Stimulated activated CD8-positive, alpha-beta memory T cell treated with anti-CD3 and anti-CD28 coated beads, Interleukin-4, amount 100 ng/mL, for 24 hours (primary cell): ENCODE measurements at places on chromosomes 1 and 21.
A peak's percentile ranks its signal among the peaks of the same experiment; 100 is the strongest.

- no peak for DNase-seq
These were observed 26.7 kb downstream of the CFH start for GRCh38 chr1:196678510-196678884.

- DNase-seq: no peak
These were observed 18.5 kb downstream of the TP73 start for GRCh38 chr1:3670823-3671265.

- no peak for DNase-seq
These were observed 10.7 kb upstream of the GPR153 start for GRCh38 chr1:6271554-6271953.

- DNase-seq: no peak
These were observed 3.5 kb downstream of the KLHDC8A start for GRCh38 chr1:205353191-205353590.

- DNase-seq: no peak
These were observed 1.6 kb downstream of the TRAF5 start for GRCh38 chr1:211328084-211328694.

DNA sequence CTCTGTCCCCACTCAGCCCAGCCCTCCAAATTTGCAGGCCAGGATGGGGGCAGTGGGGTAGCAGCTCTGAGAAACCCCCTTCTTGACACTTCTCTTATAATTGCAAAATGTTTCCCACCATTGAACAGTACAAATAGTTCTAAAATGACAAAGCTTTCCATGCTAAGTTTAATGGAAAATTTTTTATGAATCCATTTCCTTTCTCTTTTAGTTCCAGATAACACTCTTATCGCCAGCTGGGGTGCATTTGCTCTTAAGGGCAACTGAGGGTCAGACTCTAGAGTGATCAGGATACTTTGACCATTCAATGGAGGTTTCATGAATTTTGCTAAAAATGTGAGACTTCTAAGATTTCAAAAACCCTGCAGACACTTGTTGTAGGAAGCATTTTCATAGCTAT is 29.9 kb downstream of the PIK3C2B start:
- no peak for DNase-seq

GRCh38 chr1:24302209-24302611 is 16.9 kb upstream of the GRHL3 start:
- DNase-seq: no peak

- DNase-seq: no peak
These were observed 290.1 kb downstream of the DUSP10 start for GRCh38 chr1:221451741-221452140.

- DNase-seq: no peak
These were observed 114.3 kb downstream of the FGGY start for GRCh38 chr1:59411147-59411546.

DNA sequence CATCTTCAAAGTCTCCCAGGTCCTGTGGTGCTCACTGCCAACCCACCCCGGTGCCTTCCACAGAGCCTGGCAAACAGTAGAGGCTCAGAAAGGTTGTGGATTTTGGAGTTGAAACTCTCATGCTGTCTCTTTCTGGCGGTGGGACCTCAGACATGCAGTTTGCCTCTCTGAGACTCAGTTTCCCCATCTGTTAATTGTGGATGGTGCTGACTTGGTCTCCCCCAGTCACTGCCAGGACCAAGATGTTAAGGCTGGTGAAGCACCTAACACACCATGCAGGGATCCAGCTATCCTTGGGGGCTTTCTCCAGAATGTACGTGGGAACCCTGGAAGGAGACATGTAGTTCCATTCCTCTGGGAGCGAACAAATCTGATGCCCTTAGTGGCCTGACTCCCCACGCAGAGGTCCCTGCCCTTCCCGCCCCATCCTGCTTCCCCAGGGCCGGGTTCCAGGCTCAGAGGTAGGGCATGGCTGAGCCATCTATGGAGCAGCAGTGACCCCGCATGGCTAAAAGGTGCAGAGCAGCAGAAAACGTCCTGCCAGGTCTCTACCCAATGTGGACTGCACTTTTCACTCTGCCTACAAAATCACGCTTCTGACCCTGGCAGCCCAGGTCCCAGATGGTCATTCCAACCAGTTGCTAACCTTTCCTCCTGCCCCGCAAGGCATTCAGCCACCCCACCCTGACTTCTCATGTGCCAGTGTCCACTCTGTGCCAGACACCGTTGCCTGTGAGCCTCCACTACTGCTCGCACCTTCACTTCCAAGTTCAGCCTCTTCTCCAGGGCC is 9.2 kb upstream of the TTC22 start:
- DNase-seq: peak; percentile 55

DNA sequence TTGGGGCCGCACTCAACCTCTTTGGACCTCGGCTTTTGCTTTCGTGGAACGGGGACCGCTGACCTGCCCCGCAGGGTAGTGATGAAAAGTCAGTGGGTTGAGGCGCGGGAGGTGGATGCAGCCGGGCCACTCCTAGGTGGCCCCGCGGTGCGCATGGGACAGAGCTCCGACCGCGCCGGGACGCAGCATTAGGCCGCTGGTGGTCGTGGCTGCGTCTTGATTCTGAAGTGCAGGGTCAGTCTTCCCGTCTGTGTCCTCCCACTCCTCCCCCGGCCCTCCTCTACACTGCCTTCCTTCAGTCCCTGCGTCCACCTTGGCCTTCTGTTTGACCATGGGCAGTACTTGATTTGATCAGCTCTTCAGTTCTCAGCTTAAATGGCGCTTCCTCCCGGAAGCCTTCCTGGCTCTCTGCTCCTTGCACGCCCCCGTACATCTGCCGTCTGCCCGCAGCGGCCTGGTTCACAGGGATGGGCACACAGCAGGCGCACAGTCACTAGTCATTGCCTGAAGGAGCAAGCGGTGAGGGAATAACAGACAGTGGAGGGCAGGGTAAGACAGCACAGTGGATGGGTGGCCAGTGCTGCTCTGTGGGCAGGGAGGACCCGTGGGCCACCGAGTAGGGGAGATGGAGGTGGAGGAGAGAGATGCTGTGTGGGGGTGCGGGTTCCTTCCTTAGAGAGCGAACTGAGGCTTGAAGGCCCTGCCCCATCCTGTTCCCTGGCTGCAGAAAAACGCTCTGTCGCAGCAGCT is 633 bp downstream of the THEMIS2 start:
- DNase-seq: no peak

DNA sequence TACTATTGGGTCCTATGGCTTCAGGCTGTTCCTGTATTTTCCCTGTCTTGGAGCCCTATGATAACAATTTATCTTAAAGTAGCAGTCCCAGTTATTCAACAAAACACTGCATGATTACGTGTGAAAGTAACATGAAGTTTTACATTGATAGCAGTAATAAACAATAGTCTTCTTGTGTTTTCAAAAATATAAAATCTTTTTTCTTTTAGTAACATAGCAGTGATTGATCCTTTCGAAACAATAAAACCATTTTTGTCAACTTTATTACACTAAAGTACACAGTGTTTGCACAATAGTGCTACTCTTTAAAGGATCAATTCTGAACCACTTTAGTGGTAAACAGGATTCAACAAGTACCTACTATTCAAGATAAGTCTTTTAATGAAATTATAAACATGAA is 90.6 kb downstream of the GPATCH2 start:
- no peak for DNase-seq

DNA sequence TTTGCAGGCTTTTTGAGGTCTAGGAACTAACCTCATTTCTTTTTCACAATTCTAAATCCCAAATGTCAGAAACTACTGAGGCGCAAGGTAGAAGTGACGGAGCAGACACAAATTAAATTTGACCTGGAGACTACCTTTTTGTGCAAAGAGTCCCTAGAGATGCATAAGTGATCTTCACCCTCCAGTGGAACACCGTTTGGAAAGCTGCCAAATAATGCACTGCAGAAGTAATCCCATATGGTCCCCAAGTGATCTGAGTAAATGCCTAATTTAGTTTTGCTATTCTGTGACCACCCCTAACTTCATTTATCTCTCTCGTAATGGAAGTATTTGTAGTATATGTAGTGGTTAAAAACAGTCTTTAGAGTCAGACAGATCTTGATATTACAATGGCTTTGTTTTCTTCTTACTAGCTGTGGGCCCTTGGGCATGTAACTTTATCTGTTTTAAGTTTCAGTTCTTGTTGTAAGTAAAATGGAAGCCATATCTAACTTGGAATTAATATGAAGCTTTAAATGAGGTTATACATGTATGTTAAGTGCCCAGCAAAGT is 70.4 kb upstream of the IPO9 start:
- DNase-seq: no peak

DNA sequence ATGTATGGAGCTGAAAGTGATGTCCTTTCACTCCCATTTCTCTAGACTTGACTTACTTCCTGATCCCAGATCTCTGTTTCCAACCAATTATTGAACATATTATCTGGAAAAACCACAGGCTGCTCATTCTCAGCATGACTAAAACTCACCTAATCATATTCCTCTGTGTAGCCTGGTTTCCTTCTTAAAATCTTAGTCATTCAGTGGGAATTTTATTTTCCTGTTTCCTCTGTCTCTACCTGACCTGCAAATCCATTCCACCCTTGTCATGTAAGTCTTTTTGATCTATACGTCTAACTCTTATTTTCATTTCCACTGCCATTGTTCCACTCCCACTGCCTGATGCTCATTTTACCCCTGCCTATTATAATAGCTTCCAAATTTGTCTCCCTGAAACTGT is 67.9 kb upstream of the APOBEC4 start:
- DNase-seq: no peak

GRCh38 chr1:110087812-110088738 is 17.6 kb upstream of the ALX3 start:
- DNase-seq: peak; percentile 20

DNA sequence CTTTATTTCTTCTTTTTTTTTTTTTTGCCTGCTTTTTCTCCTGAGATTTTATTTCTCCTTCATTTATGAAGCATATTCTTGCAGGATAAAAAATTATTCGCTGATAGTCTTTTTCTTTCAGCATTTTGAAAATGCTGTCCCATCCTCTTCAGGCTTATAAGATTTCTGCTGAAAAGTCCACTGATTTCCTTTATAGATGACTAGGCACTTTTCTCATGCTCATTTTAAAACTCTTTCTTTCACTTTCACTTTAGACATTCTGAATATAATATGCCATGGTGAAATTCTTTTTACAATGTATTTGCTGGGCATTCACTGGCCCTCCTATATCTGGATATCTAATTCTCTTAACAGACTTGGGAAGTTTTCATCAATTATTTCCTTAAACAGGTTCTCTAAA is 25.5 kb upstream of the GTF2B start:
- no peak for DNase-seq

DNA sequence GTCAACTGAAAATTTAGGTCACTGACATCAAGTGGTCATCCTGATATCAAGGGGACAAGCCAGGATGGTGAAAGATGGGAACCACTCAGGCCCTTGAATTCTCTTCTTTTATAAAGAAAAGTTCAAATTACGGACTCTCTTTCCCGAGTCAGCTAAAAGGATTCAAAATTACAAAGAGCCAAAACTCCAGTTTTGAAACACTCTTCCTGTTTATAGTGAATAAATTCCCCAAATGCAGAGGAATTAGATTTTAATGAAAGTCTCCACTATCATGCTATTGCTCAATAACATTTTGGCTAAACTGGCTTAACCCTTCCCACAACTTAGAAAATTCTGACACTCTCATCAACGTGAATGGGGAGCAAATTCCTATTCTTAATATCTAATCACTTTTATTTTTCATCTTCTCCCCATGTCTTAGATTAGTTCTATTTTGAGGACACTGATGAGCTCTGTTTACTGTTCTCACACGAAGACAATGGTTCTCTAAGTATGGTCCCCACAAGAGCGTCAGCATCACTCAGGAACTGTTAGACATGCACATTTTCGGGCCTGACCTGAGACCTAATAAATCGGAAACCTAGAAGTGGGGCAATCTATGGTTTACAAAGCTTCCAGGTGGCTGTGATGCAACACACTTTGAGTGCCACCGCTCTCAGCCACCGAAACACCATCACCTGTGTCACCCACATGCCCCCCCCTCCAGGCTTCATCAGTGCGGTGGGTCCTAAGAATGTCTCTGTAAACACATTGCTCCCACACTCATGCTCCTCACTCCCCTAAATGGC is 64.4 kb upstream of the TIAM1 start:
- no peak for DNase-seq

DNA sequence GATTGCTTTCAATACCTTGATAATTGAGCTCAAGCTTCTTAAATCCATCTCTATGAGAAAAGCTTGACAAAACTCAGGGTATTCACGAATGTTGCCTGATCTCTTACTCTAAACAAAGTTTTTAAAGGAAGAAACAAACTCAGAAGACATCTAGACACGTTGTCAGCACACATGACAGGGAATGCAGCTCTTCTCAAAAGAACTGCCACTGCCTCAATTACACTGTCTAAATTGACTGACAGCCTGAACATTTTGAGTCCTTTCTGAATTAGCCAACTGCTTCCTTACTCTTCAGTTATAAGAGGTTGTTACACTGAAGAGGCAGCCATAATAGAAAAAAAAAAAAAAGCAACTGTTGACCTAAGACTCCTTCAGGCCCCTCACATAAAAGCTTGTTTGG is 1646.7 kb upstream of the B3GALT2 start:
- no peak for DNase-seq

GRCh38 chr1:983798-984475 is 2.0 kb upstream of the PERM1 start:
- DNase-seq: peak; percentile 51

GRCh38 chr1:203120325-203121153 is 7.0 kb upstream of the ADORA1 start:
- no peak for DNase-seq

DNA sequence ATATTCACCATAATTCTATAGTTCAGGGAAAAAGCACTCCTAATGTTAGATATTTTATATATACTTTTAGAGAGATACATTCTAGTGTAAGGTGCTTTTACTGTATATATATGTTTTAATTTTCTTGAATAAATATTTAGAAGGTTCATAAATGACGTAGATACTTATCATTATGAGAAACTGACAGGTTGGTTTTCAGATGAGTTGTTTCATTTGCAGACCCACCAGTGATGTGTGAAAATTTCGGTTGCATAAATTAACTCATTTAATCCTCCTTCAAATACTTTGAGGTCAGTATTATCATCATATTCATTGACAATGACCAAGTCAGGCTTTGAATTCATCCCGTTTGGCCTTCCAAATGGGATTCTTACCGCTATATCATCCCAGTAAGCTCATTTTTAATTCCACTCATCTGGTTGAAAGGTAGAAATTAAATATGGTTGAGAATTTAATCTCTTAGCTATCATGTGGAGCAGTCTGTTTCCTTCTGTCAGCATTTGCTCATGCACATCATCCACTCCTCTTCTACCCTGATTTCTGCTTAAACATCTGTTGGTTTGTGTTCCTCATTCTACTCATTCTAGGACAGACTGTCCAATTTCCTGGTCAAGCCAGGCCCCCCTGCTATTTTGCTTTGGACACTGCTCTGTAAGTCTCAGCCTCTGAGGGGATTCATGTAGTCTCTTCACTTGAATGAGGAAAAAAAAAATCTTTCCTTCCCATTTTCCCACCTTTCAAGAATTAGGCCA is 1156.6 kb downstream of the PLA2G4A start:
- no peak for DNase-seq

GRCh38 chr1:56396581-56396980 is 182.8 kb downstream of the PLPP3 start:
- no peak for DNase-seq
